ENCODE measurements at places on chromosomes 2 and 18.

- DNase-seq, result no peak
These were observed 540.7 kb upstream of the ID2 start for GRCh38 chr2:8141079-8141707.

- DNase-seq, result no peak
These were observed 69.6 kb upstream of the TMEM87B start for GRCh38 chr2:111985514-111985913.

GRCh38 chr2:1601067-1601412 lies 143.3 kb downstream of the PXDN start:
- no peak for DNase-seq

DNA sequence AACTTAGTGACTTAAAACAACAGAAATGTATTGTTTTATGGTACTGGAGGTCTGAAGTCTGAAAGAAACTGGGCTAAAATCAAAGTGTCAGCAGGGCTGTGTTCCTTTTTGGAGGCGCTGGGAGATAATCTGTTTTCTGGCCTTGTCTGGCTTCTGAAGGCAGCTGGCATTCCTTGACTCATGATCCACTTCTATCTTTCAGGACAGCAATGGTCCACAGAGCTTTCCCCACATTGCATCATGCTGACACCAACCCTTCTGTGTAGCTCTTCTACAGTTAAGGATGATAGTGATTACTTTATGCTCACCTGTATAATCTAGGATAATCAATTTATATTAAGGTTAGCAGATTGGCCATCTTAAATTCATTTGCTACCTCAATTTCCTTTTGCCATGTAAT lies 392.1 kb downstream of the TDRD15 start:
- no peak for DNase-seq

DNA sequence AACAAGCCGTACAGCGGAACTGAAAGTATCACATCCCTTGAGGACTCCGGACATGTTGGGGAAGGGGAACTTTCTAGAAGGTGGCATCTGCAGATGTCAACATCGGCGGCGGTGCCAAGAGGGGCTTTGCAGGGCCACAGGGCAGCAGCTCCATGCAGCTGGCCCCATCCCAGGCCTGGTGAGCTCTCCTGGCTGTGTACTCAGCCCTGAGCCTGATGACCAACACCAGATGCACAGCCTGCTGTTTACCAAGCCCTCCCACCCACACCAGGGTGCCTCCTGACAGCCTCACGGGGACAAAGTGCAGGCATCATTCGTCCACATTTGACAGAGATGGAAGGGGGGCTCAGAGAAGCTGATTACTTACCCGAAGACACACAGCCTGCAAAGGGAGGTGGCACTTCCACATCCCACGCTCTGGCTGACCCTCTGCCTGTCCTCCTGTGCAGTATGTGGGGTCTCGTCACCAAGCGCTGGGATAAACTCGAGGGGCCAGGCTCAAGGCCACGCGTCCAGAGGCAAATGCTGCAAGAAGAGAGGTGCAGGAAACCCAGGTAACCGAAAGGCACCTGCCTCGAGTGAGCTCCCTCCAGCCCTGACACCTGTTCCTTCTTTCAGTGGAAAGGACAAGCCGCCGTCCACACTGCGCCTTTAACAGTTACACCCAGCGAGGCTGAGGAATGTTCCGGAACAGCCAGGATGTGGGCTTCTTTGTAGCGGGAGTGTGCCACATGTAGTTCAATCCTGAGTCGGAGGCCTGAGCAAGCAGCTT lies 69.0 kb upstream of the ASAP2 start:
- no peak for DNase-seq

DNA sequence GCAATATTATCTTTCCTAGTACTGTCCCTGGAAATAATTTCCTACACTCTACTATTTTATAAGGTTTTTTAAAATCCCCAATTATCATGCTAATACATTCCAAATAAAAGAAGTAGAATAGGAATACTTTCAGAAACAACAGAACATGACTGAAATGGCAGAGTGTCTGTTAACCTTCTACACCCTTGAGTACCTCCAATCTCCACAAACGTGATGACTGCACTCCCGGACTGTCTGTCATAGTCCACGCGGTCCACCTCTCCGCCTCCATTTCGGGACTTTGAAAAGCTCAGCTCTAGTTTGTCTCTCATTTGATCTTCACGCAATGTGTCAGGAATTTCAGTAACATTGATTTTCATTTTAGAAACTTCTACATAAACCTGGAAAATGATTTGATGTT lies 13.6 kb upstream of the RBM43 start:
- no peak for DNase-seq

GRCh38 chr18:66510357-66511045 lies 93.4 kb downstream of the CDH19 start:
- DNase-seq, result no peak

DNA sequence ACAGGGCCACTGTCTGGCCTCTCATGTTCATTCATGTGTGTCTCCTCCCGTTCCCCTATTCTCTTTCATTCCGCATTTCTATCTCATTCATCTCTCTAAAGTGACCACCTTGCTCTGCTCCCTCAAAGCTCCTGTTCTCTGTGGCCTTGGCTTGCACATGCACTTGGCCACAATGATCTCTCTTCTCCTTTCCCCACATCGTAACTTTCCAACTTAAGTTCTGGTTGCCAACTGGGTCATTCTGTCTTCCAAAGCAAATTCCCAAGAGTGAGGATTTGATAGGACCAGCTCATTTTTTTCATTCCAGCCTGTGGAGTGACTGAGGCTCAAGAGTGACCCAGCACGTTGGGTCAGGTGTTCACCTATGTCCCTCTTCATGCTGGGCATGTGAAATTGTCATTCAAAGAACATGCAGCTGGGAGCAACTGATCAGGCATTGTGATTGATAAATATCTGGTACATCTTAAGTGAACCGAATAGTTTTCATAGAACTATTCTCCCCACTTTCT lies 14.3 kb upstream of the ITGA6 start:
- DNase-seq, result no peak

- DNase-seq, result no peak
These were observed 298.3 kb downstream of the TDRD15 start for GRCh38 chr2:21422050-21422449.

GRCh38 chr2:191325651-191326365 lies 80.6 kb downstream of the MYO1B start:
- DNase-seq, result no peak

GRCh38 chr2:30162806-30163205 lies 16.0 kb downstream of the YPEL5 start:
- DNase-seq, result no peak

- DNase-seq, result no peak
These were observed 5.2 kb upstream of the C18orf63 start for GRCh38 chr18:74310411-74310810.

DNA sequence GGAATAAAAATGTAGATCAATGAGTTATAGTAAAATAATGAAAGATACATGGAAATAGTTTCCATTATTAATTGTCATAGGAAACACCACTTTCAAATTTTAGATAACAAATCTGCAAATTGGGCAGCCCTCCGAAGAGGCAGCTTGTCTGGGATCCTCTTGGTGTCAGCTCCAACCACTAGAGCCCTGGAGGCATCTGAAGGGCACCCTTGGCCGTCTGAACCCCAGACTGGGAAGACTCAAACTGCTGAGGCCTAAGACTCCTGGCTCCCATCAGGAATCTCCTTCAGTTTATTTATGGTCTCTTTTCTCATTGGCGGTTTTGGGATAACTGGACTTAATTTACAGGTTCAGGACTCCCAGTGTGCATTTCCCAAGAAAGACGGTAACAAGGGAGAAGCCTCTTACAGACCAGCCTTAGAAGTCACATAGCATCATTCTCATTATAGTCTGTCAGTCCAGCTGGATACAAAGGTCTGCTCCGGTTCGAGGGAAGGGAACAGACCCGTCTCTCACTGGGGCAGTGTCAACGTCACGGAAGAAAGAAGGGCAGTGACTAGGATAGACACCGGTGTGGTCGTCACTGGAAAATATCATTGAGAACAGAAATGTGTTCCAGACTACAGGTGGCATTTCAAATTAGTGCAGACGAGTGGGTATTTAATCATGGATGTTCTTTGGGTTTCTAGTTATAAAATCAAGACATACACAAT lies 390.7 kb upstream of the NETO1 start:
- no peak for DNase-seq

- no peak for DNase-seq
These were observed 140.2 kb downstream of the UBE2E3 start for GRCh38 chr2:181120625-181121024.

DNA sequence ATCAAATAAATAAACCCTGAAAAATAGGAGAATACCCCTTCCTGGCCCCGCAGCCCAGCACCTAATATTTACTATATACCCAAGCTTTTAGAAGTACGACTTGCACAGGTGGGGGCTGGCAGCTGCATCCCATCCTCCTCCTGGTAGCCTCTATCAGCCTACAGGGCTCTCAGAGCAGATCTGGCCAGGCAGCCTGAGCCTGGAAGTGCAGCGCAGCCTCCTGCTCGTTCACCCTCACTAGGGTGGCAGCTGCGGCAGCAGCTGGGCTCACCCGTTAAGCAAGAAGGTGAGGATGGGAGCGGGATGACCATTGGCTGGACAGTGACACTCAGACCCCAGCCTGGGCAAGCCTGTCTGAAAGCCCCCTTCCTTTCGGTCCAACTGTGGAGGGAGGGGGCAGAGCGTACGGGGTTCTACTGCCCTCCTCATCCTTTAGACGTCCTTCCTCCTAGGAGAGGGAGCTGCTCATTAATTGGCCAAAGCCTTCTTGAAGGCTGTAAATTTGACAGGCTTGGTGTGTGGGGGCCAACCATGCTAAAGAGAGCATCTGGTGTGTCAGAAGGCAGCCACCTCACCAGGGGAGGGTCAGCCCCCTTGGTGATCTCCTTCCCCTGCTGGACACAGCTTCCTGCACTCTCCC lies 23.3 kb downstream of the MPHOSPH10 start:
- DNase-seq, result no peak

DNA sequence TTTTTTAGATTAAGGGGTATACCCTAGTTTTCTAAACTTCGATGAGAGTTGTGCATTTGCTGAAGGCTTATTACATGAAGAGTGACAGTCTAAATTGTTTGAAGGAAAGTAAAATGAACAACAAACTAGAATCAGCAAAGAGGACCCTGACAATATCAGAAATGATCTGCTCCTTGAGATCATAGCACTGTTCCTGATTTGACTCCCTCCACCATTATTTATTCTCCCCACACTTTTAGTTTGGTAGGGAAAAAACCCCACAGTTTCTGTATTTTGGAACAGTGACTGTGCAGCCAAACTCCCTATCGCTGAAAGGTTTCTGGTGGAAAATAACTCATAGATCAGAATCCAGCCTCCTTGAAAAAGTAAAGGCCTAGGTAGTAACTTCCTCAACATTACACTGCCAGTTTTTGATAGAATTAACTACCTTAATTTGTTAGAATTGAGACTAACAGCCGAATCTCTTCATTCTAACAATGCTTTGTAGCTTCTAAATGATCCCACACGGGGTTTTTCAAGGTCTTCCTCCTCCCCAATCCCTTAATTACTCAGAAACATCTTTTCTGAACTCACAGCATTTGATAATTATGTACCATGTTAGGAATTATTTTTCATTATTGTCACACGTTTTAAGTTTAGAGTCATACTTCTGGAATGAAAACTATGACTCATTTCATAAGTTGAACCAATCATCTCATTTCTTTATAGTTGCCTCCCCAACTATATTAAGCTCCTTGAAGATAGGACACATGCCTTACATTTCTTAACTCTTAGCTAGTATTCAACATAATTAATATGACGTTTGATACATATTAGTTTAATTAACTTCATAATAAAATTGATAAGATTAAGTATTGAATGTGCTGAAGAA lies 2.9 kb downstream of the MYL12A start:
- DNase-seq, result peak; percentile 80

DNA sequence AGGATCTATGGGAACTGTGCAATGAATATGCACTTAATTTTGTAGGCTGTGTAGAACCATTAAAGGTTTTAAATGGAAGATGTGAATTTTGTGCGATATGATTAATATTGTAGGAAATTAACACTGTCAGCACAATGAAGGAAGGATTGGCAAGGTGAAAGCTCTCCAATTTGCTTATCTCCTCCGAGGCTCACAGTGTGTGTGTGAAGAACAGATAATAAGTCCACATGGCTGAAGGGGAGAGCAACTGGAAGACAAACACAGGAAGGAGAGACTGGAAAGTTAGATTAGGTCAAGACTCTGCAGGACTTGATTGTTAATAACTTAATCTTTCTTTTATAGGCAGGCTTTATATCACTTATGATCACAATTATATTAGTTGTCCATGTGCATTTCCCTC lies 269.7 kb upstream of the VRK2 start:
- no peak for DNase-seq

- no peak for DNase-seq
These were observed 8.7 kb downstream of the TMEM198 start for GRCh38 chr2:219552382-219553167.

DNA sequence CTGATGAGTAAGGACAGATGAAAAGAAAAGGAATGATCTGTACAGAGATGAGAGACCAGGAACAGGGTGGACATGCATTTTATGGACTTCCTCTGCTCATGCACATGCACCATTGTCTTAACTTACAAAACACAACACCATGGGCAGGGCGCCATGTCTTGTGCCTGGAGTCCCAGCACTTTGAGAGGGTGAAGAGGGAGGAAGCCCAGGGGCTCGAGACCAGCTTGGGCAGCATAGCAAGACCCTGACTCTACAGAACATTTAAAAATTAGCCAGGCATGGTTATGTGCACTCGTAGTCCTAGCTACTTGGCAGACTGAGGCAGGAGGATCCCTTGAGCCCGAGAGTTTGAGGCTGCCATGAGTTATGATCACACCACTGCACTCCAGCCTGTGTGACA lies 86.9 kb downstream of the ZFP36L2 start:
- no peak for DNase-seq

- DNase-seq, result no peak
These were observed 184.7 kb upstream of the LINC00305 start for GRCh38 chr18:64333584-64333983.

DNA sequence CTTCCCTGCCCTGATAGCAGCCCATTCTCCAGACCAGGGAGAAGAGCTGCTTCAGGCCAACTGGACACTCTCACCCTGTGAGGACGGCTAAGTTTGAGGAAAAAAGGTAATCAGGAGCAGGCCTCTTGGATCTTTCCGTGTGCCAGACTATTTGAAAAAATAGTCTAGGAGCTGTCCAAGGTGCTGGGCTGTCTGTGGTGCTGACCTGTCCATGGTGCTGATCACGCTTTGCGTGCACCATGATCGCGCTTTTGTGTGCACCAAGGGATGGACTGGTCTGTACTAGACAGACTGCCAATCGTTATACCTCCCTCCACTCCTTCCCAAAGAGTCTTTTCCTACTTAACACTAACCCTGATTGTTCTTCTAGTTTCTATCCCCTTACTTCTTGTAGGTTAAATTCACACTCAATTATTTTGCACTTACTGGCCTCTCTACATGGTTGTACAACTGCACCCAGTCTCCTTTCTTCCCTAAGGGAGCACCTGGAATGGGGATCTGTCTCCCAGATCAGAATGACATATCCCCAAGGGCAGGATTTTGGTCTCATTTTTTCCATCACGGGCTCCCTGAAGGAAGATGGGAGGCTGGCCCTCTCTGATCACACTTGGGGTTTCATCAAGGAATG lies 295.4 kb downstream of the CELF4 start:
- DNase-seq, result no peak

DNA sequence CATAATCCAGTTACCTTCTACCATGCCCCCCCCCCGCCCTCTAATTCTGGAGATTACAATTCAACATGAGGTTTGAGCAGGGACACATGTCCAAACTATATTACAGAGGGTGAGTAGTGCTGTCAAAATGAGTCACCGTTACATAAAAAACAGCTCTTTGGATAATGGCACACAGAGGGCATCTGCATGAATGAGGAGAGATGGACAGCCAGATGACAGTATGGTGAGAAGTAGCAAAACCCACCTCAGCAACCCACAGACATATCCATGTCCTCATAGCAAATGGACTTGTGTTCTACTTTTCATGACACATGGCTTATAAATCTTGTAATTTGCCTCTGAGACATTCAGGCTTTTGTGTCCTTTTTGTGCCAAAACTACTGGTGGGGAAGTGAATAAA lies 132.0 kb downstream of the EML6 start:
- no peak for DNase-seq
